ENCODE measurements at places on chromosomes 16 and 17.

DNA sequence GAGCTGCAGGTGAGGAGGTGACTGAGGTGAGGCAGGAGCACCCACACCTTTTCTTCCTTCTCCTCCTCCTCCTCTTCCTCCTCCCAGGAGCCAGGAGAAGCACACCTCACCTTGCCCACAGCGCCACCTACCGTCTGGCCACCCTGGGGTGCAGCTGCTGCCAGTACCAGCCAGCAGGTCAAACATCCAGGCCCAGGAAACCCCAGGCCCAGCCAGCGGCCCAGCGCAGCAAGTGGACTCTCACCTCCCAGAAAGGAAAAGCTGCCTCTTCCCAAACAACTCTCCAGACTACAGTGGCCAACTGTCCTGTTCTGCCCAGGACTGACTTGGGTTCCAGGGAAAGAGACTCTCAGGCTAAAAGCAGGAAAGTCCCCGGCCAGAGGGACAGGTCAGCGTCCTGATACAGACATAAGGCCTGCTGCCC lies 22.7 kb downstream of the PEMT start:
- DNase-seq, result no peak

GRCh38 chr16:77807021-77807420 lies 18.7 kb downstream of the VAT1L start:
- no peak for DNase-seq

DNA sequence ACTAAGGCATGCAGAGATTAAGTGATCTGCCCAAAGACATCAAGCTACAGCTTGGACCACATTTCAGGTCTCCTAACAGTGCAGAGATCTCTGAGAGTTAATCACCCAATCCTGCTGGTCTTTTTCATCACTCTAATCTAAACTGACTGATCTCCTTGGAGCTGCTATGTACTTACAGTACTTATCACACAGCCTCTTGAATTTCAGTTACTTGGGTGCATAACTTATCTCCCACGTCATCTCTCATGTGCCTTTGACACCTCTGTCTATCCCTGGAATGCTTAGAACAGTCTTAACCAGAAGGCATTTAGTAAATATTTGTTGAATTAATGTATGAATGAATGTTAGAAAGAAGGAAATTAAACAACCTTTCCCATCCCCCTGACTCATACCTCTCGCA lies 139.0 kb downstream of the SNX11 start:
- DNase-seq, result no peak

GRCh38 chr16:1094124-1094479 lies 1.9 kb downstream of the C1QTNF8 start:
- no peak for DNase-seq

- DNase-seq, result peak; percentile 12
These were observed 3.7 kb downstream of the HPR start for GRCh38 chr16:72066747-72067146.

DNA sequence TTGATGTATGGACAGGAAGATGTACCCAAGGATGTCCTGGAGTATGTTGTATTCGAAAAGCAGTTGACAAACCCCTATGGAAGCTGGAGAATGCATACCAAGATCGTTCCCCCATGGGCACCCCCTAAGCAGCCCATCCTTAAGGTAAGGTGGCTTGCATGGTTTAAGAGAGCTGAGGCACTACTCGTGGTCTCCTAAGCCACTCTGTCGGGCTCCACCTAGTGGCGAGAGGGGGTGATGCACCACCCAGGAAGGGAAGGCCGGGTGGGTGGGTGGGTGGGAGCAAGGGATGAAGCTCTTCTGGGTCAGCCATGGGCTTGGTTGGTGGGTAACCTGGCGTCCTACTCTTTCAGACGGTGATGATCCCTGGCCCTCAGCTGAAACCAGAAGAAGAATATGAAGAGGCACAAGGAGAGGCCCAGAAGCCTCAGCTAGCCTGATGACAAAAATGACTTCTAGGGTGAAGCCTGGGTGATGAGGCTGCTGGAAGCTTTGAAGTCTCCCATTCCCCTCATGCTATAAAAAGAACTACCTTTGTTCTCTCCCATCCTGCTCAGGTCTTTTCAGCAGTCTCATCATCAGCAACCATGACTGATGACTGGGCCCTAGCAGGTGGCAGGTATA lies 21.5 kb downstream of the GPR179 start:
- DNase-seq, result no peak

All from GM04504 (cell line).